ENCODE measurements at places on chromosomes 6 and 20.

DNA sequence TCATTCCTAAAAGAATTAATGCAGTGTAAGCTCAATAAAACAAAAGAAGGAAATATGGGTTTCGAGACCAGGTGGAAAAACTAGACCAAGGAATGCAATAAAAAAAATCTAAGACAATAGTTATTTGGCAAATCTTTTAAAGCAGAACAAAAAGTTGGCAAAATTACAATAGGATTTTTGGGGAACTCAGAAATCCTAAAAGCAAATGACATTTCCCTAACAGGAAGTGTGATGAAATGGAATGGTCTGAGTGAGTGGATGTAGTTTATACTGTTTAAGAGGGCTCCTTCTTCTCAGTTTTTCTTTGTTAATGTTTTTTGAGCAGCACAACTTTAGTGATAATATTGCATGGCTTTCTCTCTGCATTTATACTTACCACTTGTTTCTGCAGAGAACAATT, 190.0 kb downstream of the PLCB4 start:
- no peaks in the 10 kb centered on the region for H3K27me3 ChIP-seq
- H3K36me3 ChIP-seq = no peaks in the 10 kb centered on the region
- H3K4me3 ChIP-seq = no peak overlapping the region
- peaks cover 6% of the 10 kb centered on the region for H3K4me1 ChIP-seq

- H3K4me1 ChIP-seq = peaks cover 5% of the 10 kb centered on the region
- no peak for DNase-seq
- no peak overlapping the region for H3K27ac ChIP-seq
- no peaks in the 10 kb centered on the region for H3K27me3 ChIP-seq
- H3K36me3 ChIP-seq = peaks cover 8% of the 10 kb centered on the region
Observed at GRCh38 chr6:159809149-159809548, 9.1 kb downstream of the PNLDC1 start.

- peak; percentile 66 for DNase-seq
- H3K27me3 ChIP-seq = peaks cover 5% of the 10 kb centered on the region
- H3K4me3 ChIP-seq = no peak overlapping the region
- H3K27ac ChIP-seq = no peak overlapping the region
Observed at GRCh38 chr20:48329676-48330664, 497.8 kb downstream of the PREX1 start.

GRCh38 chr6:164007881-164008280, 593.4 kb downstream of the QKI start:
- H3K36me3 ChIP-seq = no peaks in the 10 kb centered on the region
- no peaks in the 10 kb centered on the region for H3K4me1 ChIP-seq

GRCh38 chr6:114592506-114592905, 249.7 kb upstream of the HS3ST5 start:
- no peak overlapping the region for H3K4me3 ChIP-seq
- H3K36me3 ChIP-seq = no peaks in the 10 kb centered on the region
- H3K27me3 ChIP-seq = no peaks in the 10 kb centered on the region
- no peaks in the 10 kb centered on the region for H3K4me1 ChIP-seq

DNA sequence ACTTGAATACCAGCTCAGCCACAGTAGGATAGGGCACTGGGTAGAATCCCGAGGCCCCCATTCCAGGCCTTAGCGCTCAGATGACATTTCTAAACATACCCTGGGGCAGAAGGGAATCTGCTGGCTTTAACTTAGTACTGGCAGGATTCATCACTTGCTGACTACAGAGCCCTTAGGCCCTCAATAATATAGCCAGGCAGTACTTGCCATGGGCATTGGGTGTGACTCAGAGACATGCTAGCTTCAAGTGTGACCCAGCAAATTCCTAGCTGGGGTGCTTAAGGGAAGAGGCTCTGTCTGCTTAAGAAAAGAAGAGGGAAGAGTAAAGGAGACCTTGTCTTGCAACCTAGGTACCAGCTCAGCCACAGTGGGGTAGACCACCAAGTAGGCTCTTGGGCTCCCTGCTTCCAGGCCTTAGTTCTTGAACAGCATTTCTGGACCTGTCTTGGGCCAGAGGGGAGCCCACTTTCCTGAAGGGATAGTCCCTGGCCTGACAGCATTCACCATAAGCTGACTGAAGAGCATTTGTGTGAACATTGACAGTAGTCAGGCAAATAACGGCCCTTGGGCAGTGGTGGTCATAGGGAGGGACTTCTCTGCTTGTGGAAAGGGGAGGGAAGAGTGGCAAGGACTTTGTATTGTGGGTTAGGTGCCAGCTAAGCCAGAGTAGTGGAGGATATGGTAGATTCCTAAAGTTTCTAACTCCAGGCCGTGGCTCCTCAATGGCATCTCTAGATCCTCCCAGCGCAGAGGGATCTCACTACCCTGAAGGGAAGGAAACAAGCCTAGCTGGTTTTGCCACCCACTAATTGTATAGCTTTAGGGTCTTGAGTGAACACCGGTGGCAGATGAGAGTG, 48.5 kb upstream of the HACE1 start:
- no peaks in the 10 kb centered on the region for H3K4me1 ChIP-seq
- H3K4me3 ChIP-seq = no peak overlapping the region
- DNase-seq = no peak
- no peaks in the 10 kb centered on the region for H3K27me3 ChIP-seq
- H3K27ac ChIP-seq = no peak overlapping the region

DNA sequence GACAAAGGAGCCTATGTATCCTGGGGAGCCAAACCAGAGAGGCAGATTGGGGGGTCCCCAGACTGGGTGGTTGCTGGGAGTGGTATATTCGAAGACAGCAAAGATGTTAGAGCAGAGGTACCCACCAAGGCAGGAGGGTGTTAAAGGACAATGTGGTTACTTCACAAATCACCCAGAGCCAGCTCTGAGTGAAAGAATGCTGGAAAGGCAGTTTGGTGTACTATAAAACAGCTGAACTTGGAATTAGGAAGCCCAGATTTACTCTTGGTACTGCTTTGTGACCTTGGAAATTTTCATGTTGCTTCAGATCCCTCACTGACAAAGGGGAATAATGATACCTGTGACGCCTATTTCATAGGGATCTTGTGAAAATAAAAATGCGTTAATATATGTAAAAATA, 121.6 kb downstream of the CD164 start:
- no peak overlapping the region for H3K4me3 ChIP-seq
- no peaks in the 10 kb centered on the region for H3K27me3 ChIP-seq
- DNase-seq = no peak

Data from RWPE2 (cell line).